ENCODE measurements at places on chromosomes 1 and 21.

DNA sequence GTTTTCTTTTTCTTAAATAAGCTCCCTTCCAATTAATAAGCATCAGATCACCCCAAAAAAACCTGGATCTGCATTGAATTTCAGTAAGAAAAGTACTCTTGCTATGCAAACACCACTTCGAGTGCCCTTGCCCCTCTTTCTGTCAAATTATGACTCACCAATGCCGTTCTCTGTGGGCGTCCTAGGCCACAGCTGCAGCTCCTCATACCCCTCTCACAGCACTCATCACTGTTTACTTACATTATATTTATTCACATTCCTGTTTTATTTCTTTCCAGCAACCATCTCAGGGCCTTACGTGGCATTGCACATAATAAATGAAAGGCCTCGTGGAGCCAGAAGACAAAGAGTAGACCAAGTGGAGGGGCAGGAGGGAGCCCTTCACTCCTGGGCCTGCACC is 99.1 kb upstream of the CTTNBP2NL start:
- DNase-seq = no peak

GRCh38 chr1:11980676-11980972 is 380 bp downstream of the MFN2 start:
- DNase-seq = no peak

DNA sequence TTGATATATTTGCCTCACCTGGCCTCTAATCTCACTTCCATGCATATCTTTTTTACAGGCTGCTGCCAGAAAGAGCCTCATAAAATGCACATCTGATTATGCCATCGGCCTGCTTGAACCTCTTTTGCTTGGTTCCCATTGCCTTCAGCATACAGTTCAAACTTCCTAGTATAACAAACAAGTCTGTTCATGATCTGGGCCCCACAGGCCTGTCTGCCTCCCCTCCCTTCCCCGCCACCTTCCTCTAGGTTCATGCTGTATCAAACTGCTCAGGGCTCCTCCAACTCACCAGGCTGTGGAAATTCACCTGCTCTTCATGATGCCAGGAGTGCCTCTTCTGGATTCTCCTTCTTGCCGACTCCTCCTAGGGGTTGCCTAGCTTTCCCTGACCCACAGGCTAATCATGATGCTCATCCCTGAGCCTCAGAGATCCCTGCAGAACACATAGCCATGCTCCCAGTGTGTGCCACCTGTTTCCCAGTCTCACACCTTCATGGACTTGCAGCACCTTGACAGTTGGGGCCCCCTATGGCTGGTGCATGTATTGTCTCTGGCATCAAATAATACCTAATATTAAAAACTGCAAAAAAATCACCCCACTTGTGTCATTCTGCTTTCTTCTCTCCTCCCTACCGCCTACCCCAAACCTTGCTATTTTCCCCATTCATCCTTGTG is 33.7 kb upstream of the CD2 start:
- no peak for DNase-seq

GRCh38 chr1:169890761-169891538 is 2.7 kb downstream of the SCYL3 start:
- no peak for DNase-seq

- DNase-seq = no peak
These were observed 169.2 kb downstream of the APP start for GRCh38 chr21:26001356-26001755.

GRCh38 chr1:156146020-156146768 is 7.2 kb upstream of the SEMA4A start:
- DNase-seq = no peak

DNA sequence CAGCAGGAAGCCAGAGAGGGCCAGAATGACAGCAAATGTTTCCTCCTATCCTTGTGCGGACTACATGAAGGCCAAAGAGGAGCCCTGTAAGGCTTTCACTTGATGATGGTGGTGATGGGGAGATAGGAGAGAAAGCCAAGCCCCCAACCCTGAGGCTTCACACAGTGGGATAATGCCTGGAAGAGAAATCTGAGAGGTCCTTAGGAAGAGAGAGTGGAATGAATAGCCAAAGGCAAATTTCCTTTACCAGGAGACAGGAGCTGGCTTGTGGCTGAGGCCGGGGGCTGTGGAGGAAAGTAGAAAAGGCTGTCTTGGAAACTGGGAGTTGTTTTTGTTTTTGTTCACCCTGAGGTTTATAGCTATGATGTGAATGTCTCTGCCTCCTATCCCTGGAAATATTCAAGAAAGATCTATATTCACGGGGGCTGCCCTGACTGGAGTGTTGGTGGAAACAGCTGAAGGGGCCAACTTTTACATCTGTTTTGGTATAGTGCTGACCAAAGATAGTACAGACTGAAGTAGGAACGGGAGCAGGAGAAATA is 13.0 kb upstream of the RNF19B start:
- DNase-seq = no peak

GRCh38 chr1:98674075-98674781 is 12.7 kb downstream of the SNX7 start:
- no peak for DNase-seq

- DNase-seq = no peak
These were observed 6.0 kb downstream of the IFFO2 start for GRCh38 chr1:18950401-18951026.

DNA sequence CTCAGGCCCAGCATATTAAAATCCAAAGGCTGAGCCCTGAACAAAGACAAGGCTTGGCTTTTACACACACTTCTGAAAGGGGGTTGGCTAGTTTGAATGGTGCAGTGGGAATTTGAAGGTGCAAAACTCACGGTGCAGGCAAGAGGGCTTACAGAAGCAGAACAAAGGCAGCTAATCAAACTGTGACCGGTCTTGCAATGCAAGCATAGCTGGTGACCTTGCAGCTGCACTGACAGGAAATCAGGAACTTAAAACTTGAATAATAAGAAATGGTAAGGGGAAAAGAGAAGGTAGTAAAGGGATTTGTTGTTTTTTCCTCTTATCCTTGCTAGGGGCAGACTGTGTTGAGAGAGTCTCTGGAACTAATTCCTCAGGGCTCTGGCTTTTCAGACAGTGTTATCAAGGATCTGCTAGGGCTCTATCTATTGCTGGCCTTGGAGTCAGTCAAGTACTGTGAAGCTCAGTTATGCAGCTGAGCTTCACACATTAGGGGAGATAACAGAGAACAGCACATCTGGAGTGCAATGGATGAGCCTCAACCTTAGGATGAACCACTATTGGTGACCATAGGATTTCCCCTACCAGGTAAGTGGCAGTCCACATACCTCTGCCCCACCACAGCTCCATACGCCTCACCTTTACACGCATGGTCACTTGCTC is 97.6 kb downstream of the PPIAL4G start:
- DNase-seq = no peak

DNA sequence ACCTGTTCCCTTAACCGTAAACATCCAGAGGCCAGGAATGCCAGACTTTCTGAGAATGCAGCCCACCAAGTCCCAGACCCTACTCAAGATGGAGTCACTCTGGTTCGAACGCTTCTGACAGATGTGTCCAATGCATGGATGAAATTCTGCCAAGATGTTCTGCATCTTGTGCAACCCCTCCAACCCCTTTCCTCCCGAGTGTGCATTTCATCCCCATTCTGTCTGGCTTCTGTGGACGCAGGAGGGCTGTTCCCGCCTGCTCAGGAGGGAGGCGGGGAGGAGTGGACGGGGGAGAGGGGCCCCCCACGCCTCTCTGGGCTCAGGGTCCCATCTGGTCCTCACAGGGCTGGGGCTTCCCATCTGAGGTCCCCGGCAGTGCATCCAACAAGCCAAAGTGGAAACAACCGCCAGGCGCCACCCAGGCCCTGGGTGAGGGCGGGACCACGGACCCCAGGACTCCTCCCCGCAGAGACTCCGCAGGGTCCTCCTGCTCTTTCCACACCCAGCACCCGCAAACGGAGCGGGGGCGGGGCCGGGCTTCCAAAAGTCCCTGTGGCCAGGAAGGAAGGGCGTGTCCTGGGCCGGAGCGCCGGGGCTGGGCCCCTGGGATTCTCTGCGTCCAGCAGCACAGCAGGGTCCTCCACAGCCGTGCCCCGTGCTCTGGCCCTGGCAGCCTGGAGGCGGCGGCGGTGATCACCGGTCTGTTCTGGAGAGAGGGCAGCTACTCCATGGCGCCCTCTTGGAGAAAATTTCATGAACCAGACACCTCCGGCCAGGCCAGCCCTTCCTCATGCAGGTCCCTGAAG is 27.8 kb upstream of the SUMO3 start:
- DNase-seq = peak; percentile 24

GRCh38 chr1:241640867-241641622 is 876 bp upstream of the CHML start:
- no peak for DNase-seq

DNA sequence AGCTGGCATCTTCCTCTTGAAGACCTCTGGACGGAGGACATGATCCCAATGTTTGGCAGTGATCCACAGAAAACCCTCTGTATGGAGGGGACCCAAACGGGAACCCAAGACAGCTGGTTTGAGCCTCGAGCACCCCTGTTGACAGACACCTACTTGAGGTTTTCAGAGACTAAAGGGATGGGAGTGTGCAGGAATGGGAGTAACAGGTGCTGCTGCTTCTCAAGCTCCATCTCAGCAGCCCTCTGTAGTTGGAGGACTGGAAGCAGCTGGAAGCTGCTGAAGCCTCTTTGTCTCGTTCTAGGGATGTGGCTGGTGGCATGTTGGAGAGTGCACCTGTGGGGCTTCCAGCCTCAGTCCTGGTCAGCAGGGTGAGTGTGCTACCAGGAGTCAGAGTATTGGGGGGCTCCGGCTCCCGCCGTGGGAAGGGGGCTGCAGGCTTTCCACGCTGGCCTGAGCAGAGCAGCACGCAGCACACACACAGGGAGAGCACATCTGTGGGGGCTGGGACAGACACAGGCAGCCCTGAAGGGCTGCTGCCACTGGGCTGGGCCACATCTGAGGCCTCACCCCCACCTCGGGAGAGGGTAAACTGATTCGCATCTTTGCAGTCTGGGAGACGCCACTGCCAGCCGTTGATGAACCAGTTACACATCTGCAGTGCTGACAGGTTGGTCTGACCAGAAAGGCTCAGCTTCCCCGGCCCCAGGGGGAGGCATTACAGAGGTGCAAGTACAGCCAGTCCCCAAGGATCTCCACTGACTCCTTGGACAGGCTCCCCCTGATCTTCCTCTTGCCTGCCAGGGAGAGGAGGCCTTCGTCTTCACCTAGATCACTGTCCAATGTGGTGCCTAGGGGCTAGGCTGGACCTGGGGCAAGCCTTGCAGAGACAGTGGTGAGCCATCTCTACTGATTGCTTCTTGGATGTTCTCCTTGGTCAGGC is 56.6 kb downstream of the ADSS2 start:
- no peak for DNase-seq

- no peak for DNase-seq
These were observed 3.6 kb upstream of the SMPDL3B start for GRCh38 chr1:27931184-27931583.

DNA sequence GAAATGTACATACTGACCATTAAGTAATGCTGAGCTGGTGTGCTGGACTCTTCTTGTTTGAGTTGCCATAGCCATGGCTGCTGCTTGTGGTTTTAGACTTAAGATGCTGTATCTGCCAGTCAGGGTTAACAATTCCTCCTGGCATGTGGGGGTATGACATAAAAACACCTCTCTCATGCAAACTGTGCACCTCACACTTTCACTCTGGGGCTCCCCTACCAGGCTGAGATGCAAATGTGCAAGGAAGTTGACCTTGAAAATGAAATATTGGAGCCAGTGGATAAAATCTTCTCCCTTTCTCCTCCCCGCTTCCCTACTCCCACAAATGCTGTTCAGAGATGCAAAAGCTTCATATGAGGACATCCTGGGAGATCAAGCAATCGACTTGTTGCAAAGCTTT is 198.8 kb downstream of the FCRL5 start:
- DNase-seq = no peak

DNA sequence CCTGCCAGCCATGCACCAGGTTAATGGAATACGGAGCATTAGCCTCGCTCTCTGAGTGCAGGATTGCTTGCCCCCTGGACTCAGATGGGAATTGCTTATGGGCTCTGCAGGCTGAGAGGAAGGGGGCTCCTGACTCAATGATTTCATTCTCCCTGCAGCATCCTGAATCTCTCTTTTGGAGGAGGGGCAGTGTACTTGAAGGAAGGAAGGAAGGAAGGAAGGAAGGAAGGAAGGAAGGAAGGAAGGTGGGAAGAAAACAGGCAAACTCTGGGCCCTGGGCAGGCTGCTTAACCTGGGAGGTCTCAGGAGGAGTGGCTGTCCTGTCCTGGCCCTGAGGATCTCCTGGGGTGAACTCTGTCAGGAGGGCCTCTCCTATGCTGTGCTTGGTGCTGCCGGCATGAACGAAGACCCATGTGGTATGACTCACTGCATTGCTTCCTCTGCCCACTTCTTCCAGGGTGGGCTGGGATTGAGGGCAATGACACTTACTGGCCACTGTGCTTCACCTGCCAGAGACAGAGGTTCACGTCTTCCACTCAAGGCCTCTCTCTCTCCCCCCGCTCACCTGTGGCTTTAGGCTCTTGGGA is 257.1 kb upstream of the CSF3R start:
- no peak for DNase-seq

DNA sequence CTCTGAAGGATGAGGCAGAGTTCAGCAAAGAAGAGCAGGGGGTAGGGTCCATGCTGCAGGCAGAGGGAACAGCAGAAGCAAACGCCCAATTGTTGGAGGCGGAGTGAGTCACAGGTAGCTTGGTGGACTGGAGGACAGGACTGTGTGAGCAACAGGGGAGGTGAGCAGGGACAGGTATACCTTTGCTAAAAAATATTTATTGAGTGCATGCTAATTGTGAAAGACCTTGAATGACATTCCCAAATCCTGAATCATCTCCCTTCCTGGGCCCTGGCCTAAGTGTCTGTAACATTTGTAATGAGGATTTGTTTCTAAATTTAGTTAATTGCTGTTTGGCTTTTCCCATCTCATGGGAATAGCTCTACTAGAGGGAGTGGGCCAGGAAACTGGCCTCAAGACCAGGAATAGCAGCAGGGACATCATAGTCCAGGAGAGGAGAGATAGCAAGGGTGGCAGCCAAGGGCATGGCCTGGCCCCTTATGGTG is 123.7 kb downstream of the FOXD2 start:
- DNase-seq = no peak

GRCh38 chr1:209839875-209840546 is 12.2 kb downstream of the UTP25 start:
- DNase-seq = no peak

- DNase-seq = no peak
These were observed 30.6 kb downstream of the FAF1 start for GRCh38 chr1:50929376-50929958.

- DNase-seq = no peak
These were observed 2.7 kb downstream of the KIAA0319L start for GRCh38 chr1:35554266-35555211.

DNA sequence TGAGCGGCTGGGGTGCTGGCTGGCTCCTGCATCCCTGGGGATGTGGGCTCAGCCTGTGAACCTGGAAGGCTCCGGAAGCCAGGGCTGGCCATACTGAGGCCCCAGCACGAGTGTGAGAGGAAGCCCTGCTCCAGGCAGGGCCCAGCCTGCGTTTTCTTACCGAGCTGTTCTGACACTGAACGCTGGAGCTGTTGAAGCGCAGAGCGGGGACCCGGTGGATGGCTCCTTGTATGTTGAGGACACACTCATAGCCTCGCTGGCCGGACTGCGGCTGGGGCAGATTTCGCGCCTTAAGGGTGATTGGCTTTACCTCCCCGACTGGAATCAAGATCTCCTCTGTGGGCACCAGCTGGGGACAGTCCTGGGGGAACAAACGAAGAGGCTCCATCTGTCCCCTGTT is 160.0 kb downstream of the PLXNA2 start:
- no peak for DNase-seq

GRCh38 chr1:229225331-229225782 is 45.6 kb upstream of the RAB4A start:
- DNase-seq = no peak

Measured in activated CD4-positive, alpha-beta T cell treated with anti-CD3 and anti-CD28 coated beads for 24 hours (primary cell).